IMR-90 (cell line): ENCODE measurements at places on chromosomes 4 and X. TPM values are rescaled to one million over a fixed set of nuclear protein-coding genes. Genes with fewer than 3 reads are reported as not detected.

The RHOXF1 gene
- polyA plus RNA-seq: not detected in 2 replicates

- peak; percentile 51 for DNase-seq
Measured at GRCh38 chr4:67746797-67747495, 7.2 kb downstream of the GNRHR start.

The SHROOM4 gene
- 1.0 and 1.3 TPM in 2 replicates for polyA plus RNA-seq

The TBC1D8B gene
- polyA plus RNA-seq: 5.8 and 8.3 TPM in 2 replicates

The TLR2 gene
- polyA plus RNA-seq: 0.03 TPM in 1 of 2 replicates, not detected in the other

The ADGRL3 gene
- polyA plus RNA-seq: 0.46 TPM in 2 replicates
